ENCODE measurements at places on chromosomes 12 and 14.

- no peak for DNase-seq
These were observed 10.9 kb upstream of the ZNF705A start for GRCh38 chr12:8145754-8146441.

DNA sequence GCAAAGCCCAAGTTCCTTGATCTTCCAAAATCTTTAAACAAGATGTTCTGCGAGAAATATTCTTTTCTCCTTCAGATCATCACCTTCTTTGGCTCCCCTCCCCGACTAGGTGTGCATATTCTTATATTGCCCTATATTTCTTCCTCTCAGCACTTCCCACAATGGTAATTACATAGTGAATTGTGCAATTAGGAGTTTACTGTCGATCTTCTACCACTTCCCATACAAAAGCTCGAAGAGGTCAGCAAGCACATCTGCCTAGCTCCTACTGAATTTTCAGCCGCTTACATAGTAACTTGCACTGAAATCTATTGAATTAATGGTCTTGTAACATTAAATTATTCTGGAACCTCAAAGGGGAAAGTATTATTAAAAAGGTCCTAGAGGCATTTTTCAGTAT lies 16.7 kb downstream of the OSBPL8 start:
- no peak for DNase-seq

- DNase-seq: no peak
These were observed 11.0 kb upstream of the AEBP2 start for GRCh38 chr12:19428246-19428645.

- DNase-seq: no peak
These were observed 61.3 kb upstream of the RESF1 start for GRCh38 chr12:31897781-31898503.

GRCh38 chr14:28142400-28143015 lies 624.1 kb upstream of the FOXG1 start:
- no peak for DNase-seq

DNA sequence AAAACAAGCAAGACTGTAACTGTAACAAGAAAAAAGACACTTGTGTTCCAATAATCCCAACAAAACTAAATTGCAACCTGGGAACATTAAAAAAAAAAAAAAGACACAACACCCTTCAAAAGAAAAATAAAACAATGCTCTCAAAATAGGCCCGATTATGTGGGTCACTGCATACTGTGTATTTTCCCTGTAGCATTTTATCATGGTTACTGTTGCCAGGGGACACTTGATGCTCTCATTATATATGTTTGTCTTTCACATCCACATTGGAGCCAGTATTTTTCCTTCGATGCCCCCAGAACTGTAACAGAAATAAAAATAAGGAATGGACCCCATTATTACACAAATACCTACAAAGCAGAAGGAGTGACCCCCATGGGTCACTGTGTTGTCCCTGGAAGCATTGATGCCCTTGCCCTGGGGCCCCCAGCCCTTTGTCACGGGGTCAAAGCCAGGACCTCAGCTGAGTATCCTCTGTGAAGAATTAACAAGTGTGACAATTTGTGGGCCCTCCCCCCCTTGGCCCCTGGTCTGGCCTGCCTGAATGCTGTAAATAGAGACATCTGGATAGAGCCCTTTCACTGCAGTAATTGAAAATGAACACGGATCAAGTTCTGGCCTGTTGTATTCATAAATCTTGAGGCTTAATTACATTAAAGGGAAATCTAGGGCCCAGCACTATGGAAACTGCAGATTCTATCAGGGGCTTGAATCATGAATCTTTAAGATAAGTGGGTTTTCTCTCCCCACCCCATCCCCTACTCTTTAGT lies 72.8 kb downstream of the C12orf42 start:
- DNase-seq: no peak

- no peak for DNase-seq
These were observed 93.6 kb upstream of the TMTC2 start for GRCh38 chr12:82593143-82593542.

DNA sequence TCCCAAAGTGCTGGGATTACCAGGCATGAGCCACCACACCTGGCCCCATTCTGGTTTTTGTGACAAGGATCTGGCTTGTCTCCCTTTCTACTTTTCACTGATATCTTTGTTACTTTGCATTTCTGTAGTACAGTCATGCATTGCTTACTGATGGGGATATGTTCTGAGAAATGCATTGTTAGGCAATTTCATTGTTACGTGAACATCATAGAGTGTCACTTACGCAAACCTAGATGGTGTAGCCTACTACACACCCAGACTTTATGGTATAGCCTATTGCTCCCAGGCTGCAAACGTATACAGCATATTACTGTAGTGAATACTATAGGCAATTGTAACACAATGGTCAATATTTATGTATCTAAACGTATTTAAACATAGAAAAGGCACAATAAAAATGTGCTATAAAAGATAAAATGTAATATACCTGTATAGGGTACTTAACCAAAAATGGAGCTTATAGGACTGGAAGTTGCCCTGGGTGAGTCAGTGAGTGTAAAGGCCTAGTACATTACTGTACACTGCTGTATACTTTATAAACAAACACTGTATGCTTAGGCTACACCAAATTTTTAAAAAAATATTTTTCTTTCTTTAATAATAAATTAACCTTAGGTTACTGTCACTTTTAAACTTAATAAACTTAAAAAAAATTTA lies 16.0 kb downstream of the MRPL42 start:
- DNase-seq: peak; percentile 7

DNA sequence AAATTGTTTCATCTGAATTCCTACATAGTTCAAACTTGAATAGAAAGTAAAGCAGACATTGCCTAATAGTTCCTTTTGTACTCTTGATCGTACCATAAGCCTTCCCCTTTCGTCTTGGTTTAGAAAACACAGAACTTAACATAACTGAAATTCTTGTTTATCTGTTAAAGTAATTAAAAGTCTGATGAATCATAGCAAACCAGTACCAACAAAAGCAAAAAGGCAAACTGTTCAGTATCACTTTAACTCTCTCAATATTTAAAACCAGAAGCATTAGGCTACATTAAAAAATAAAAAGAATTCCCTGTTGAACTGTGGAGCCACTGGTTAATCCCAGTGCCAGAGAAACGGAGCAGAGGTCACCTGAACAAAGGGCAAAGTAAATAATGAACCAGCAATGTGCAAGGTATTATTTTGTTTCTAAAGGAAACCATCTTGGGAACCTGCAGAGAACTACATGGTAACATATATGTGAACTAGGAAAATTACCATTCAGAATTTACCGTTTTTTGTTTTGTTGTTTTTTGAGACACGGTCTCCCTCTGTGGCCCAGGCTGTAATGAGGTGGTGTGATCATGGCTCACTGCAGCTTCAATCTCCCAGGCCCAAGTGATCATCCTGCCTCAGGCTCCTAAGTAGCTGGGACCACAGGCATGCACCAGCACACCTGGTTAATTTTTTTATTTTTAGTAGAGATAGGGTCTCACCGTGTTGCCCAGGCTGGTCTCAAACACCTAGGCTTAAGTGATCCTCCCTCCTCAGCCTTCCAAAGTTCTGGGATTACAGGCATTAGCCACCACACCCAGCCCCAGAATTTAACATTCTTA lies 17.1 kb upstream of the HIGD1C start:
- no peak for DNase-seq

- DNase-seq: no peak
These were observed 68.8 kb downstream of the DRAM1 start for GRCh38 chr12:101946233-101946611.

DNA sequence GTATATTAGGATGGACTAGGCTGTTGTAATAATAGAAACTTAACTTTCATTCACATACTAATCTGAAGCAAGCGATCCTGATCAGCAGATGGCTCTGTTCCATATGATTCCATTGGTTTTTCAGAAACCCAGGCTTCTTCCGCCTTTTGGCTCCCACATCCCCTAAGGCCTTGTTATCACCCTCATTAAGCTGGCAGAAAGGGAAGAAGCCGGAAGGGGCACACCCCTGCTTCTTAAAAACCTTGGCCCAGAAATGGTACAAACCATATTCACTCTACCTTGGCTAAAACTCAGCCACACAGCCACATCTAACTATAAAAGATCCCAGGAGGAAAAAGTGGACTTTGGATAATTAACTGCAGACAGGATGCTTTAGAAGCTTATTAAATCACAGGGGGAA lies 329.2 kb downstream of the PCNX1 start:
- no peak for DNase-seq

DNA sequence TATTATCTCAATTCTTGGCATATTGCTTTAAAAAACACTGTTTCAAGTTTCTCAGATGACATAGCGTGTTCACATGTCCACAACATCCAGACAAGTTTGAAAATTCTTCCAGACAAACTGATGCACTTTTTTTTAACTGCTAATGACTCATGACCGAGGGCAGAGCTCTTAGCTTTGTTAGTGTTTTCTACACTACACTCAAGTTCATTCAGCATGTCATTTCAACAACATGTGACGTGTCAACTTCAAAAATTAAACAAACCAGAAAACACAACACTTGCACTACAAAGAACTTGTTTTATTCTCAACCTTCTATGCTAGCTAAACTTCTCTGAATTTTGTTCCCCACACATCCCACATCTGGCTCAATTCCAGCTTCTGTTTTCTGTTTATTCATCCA lies 1186.3 kb upstream of the FLRT2 start:
- DNase-seq: no peak

DNA sequence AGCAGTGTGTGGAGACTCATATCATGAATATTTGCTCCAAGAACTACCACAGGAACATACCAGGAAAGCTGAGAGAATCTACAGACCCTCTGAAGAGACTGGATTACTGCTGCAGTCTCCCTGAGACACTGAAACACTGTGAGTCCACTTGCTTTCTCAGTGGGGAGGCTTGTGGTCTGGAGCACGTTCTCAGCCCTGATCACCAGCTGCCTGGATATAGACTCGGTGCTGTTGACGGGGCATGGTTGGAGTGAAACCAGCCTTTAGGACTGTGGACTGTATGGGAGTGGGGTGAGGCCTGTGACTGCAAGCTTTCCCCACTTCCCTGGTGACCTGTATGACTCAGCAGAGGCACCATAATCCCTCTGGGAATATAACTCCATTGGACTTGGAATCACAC lies 525.8 kb upstream of the FBXO33 start:
- DNase-seq: no peak

DNA sequence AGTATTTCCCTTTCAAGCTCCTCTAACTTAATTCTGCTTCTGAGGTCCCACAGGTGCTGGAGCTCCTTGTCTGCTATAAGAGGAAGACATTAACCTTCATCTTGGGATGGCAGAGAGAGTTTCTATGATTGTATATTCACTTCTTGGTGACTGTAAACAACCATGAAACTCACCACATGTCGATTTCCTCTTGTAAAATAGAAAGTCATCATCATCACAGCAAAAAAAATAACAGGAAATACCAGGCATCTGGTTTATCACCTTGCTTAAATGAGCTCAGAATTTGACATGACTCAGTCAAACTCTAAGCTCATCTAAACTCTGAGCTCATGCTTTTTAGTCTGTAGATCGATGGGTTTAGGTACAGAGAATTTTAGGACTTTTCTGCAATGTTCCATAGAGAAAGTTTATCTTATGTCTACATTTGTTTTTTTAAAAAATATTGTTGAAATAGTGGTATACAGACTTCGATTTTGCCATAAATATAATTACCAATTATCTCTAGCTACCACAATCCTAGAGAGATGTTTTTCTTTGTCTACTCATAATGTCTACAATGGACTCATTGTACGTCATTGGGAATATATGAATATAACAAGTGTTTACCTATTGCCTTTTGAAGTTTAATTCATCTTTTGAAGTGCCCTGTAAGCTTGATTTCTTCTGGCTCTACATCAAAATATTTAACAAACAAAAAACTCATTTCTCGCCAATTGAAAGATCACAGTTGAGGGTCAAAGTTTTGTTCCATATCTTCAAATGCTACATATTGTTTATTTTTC lies 58.4 kb downstream of the IGF1 start:
- no peak for DNase-seq

- no peak for DNase-seq
These were observed 12.9 kb upstream of the SLC24A4 start for GRCh38 chr14:92309968-92310530.

GRCh38 chr14:65432361-65432948 lies 19.9 kb downstream of the FUT8 start:
- no peak for DNase-seq

- no peak for DNase-seq
These were observed 113.2 kb upstream of the HIF1A start for GRCh38 chr14:61581955-61582615.

GRCh38 chr12:12890543-12891079 lies 751 bp upstream of the GPRC5A start:
- peak; percentile 52 for DNase-seq

GRCh38 chr12:93572712-93573551 lies 457 bp downstream of the SOCS2 start:
- peak; percentile 28 for DNase-seq
